ENCODE measurements at places on chromosomes 2 and 18.

DNA sequence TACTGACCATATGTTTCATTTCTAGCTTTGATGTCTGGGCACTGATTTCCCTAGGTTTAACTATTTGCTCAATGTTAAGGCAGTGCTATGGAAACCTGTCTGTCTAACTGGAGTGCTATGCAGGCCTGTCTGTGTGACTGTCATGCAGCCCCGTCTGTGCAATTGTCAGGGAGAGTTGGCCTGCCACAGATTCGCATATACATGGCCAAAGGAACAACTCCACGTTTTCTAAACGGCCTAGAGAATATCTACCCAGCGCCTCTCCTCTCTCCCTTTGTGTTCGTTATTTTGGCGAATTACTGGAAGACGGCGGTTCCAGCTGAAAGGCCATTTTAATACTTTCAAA lies 59.6 kb upstream of the PSME4 start:
- no peak for DNase-seq

GRCh38 chr18:60693426-60693825 lies 320.9 kb upstream of the MC4R start:
- DNase-seq, result no peak

GRCh38 chr2:242011516-242011915 lies 142.0 kb downstream of the RTP5 start:
- no peak for DNase-seq

DNA sequence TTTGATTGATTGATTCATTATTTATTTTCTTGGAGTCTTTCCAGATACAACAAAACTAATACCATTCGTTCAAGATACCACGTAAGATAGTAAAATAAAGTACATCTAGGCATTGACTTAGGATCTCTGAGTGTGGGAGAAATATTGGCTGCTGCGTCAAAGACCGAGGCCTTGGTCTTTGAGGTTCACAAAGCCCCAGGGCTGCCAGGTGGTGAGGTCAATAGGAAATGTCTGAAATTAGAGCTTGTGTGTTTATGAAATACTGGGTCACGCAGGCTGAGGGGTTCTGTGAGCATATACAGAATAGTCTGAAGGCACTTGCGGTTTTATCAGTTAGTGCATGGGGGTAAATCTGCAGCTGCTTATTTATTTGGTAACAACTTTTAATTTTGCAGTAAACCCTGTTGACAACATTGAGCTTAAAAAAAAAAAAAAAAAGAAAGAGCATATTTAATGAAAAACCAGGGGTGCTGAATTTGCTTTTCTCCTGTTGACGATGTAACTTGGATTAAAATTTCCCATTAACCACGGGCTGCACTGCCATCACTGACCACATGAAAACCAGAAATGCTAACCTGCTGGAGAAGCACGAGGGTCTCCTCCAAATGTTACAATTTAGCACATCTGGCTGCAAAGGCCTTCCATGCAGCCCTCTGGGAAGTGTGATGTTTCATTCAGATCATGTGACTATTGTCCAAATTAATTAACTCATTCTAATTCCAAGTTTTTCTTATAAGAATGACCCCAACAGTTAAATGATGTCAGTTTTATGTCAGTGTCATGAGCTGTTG lies 27.1 kb upstream of the SERPINB12 start:
- no peak for DNase-seq

- no peak for DNase-seq
These were observed 16.3 kb downstream of the VPS4B start for GRCh38 chr18:63405986-63406385.

DNA sequence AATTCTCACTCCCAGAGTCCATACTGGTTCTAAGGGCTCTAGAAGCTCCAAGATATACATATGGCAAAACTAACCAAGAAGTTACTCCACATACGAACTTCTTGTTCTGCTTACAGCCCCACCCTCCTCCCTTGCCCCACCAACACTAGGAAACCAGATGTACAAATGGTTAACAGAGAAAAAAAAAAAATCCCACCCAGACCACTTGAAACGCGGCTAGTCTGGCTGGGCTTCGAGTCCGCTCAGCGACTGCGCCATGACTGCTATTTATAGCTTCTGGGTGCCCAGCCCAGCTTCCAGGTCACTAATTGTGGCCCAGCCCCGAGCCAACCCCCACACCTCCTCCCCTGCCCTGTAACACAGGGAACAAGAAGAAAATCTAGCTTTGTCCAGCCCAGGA lies 47.0 kb upstream of the IHH start:
- DNase-seq, result no peak

GRCh38 chr2:224831530-224831929 lies 115.4 kb upstream of the CCDC195 start:
- DNase-seq, result no peak

Measured in RWPE2 (cell line).